ENCODE measurements at places on chromosomes 2 and 18.

DNA sequence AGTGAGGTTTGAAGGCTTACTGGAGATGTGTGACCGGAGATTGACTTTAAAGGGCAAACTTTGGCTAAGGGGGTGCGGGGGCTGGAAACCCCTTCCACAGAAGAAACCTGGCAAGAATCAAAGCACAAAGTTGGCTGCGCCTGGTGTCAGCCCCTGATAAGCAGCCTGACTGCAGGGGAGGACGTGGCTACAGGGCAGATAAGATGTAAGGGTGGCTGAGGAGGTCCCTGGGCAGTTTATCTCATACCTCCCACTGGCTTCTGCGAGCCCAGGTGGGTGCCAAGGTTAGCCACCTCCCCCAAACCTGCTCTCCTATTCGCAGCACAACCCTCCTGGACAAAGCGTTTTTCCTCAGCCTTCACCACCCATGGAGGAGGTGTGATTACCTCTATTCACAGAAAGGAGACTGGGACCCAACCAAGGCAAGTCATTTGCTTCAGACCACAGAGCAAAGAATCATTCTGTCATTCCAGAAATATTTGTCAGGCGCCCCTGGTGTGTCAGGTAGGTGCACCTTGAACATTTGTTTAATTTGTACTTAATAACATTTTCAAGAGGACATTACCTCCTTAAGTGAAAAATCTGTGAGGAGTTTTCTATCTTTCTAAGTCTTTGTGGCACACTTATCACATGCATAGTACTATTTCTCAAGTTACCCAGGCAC lies 73.1 kb upstream of the IL1R1 start:
- DNase-seq = no peak

GRCh38 chr18:470661-471501 lies 29.6 kb downstream of the COLEC12 start:
- DNase-seq = no peak

DNA sequence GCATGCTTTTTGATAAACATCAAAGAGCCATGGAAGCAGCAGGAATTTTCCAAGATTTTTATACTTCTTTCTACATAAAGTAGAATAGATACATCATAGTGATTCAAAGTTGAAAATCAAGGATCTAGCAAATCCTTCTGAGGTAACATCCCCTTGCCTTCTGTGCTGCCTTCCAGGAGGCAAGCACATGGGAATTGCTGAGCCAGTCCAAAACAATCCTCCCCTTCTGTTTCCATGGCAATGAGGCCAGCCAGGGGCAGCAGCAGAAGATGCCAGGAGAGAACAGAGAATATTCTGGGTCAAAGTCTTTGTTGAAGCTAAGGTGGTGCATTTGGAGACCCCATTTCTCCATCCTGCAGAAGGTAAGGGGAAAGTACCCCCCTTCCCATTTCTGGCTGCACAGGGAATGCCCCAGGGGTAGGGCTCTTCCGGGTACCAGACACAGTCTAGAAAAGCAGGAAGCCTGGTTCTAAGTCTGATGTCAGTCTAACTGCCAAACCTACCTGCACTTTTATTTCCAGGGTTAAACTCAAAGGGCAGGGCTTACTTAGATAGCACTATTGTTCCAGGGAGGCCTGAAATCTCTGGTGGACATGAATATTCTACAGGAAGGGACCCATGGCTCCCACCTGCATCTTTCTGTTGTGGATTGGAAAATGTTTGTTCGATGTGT lies 22.1 kb downstream of the CENPA start:
- no peak for DNase-seq

- DNase-seq = no peak
Measured at GRCh38 chr2:637406-637776, 39.8 kb downstream of the TMEM18 start.
